ENCODE measurements at places on chromosomes 3 and 15.

GRCh38 chr3:43597961-43598360 lies 23.9 kb downstream of the ANO10 start:
- no peak for DNase-seq

DNA sequence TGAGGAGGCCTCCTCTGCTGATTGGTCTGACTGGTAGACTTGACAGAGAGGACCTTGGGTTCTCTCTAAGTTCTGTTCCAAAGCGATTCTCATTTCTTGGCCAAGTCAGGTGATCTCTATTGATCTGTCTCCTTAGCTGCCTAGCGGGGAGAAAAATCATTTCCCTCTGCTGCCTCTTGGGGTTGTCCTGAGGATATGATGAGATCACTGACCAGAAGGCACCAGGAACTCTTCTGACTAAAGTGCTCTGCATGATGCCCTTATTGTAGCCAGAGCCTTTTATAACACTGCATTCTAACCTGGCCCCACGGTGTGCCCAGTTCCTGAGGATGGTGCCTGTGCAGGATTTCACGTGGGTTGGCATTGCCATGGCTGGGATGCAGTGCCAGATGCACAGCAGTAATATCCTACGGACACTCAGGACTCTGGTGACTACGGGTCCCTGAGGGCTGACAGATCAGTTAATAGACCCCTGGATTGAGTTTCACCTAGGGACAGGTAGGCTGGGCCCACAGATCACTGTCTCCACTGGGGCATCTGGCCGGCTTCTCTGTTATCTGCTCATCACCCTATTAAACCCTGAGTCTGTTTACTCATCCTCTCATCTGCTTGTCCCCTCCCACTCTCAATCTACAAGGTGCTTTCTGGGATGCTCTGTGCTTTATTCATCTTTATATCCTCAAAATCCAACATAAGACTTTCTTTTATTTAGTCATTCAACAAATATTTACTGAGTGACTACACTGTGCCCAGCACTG lies 3.9 kb upstream of the HEG1 start:
- no peak for DNase-seq

GRCh38 chr3:75012791-75013331 lies 398.4 kb upstream of the CNTN3 start:
- peak; percentile 0 for DNase-seq

- no peak for DNase-seq
These were observed 25.3 kb downstream of the PTPN23 start for GRCh38 chr3:47405820-47406761.

DNA sequence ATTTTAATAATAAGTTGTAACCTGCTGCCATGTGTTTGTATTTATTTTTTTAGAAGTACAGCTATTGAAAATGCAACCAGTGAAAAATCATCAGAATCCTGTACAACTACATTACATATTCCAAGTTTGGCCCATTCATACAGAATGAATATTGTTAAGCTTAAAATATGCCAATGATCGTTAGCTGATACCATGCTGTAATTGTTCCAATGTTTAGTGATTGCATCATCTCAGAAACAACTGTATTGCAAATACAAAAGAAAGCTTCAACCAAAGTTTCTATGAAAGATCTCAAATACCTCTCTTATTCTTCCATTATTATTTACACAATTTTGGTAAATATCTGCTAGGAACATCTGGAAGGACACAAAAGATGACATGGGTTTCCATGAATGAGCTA lies 51.6 kb upstream of the ALCAM start:
- DNase-seq: no peak

DNA sequence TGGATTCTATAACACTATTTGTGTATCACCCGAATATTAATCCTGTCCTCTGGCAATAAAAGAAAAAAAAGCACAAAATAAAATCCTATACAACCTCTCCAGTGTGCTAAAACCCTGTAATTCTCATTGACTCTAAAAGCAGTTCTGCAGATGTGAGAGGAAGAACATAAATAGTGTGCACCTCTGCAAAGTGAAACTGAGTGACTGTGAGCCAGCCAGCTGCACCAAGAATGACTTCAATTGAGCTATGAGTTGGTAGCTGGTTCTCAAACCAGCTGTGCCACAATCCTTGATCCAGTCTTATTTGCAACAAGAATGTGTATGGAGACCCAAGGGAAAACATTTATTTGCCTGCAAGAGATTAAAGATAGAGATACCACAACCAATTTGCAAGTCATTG lies 31.2 kb upstream of the COL8A1 start:
- no peak for DNase-seq

GRCh38 chr3:142226474-142226873 lies 1.1 kb upstream of the GK5 start:
- no peak for DNase-seq

DNA sequence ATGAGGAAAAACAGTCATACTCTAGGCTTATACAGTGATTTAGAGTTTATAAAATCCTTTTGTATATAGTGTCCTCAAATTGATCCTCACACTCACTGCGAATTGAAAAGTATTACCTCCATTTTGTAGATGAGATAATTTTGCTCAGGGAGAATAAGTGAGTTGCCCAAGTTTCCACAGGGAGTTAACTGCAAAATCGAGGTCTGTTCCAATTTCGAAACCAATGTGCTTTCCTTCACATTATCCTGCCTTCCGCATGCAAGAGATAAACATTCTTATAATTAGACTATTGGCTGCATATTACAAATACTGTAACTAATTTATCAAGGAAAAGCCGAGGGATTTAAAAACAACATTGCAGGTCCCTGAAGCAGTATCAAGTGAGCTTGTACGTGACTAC lies 667.0 kb downstream of the SQOR start:
- DNase-seq: no peak

DNA sequence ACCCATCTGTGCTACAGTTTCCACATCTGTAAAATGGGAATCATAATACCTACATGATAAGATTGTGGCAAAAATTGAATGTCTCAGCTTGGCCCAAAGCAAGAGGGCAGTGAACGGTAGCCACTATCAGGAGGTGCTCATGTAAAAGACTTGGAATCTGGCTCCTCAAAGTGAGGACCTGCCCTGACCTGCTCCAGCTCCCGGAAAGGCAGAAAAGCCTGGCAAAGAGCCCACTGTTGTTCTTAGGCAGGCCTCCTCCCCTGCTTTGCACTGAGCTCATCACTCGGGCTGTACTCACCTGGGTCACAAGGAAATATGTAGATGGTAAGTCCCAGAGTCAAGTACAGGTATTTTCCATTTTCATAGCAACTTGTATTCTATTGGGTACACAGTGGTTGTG lies 250.7 kb upstream of the TBL1XR1 start:
- peak; percentile 0 for DNase-seq

DNA sequence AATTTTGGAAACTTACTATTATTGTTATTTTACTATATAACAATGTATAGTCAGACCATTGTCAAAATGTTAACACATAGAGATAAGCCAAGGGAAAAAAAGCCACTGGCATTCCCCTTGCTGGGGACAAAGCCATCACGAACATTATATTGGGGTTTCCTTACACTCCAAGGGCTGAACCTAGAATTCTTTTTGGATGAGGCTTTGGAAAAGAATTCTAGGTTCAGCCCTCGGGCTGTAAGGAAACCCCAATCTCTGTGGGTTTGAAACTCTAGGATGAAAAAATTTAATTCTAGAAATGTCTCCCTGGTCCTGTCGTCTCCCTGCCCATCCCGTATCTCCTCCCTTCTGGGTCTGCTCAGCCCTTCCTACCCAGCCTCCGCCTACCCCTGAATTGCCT lies 67.0 kb upstream of the SMAD6 start:
- no peak for DNase-seq

- peak; percentile 19 for DNase-seq
These were observed 11.9 kb upstream of the ALDH1A2 start for GRCh38 chr15:58077427-58077826.

DNA sequence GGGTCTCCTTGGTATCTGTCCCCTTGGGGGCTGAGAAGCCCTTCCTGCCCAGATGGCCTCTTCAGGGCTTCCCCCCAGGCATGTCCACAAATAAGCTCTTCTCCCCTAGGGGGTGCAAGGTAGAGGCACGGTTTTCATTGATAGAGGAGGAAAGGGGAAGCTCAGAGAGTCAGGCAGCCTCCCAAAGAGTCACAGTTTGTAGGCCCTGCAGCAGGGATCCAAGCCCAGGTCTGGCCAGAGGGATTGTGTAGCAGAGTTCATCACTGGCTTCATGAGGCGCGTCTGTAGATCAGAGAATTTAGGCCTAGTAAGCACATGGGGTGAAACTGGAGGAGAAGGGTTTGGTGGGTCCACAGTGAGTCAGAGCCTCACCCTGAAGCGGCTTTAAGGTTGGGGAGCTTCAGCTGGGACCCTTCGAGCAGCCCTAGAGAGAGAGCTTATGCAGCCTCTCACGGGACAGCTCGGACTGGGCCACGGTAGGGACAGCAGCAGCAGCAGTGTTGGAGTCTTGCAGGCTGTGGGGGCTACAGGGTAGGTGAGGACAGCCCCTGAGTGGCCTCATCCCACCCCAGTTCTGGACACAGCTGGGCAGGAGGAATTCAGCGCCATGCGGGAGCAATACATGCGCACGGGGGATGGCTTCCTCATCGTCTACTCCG lies 37.5 kb upstream of the ESYT3 start:
- DNase-seq: no peak

DNA sequence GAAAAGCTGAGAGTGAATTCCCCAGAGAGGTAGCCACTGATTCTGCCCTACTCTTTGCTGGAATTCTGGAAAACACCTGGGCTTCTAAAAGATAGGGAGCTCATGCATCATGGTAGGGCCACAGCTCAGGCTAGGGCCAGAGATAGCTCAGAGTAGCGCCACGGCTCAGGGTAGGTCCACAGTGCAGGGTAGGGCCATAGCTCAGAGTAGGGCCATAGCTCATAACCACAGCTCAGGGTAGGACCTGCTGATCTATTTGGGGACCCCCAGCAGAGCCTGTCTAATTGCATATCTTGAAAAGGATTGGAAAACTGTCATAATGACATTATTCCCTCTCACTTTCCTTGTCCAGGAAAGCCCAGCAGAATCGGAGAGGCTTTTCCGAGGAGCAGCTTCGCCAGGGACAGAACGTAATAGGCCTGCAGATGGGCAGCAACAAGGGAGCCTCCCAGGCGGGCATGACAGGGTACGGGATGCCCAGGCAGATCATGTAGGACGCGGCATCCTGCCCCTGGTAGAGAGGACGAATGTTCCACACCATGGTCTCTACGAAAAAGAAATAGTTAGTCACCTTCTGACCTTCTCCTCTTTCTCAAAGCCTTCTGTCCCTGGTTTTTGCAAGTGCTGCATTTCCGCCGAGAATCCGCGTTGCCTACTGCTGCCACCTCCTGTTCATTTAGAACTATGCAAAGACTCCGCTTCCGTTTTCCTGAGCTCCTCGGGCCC lies 14.5 kb downstream of the TAGLN3 start:
- no peak for DNase-seq

GRCh38 chr15:53980021-53980420 lies 1.8 kb downstream of the UNC13C start:
- DNase-seq: no peak

Data from NCI-H345 (cell line).